ENCODE measurements at places on chromosomes 2 and 18.

GRCh38 chr2:43178602-43179542 lies 47.5 kb downstream of the ZFP36L2 start:
- no peaks in the 10 kb centered on the region for H3K36me3 ChIP-seq
- no peaks in the 10 kb centered on the region for H3K27me3 ChIP-seq
- H3K27ac ChIP-seq, result peak overlapping the region; percentile 68
- no peak overlapping the region for H3K4me3 ChIP-seq
- no peak for DNase-seq

GRCh38 chr2:153474876-153475435 lies 3.6 kb downstream of the RPRM start:
- DNase-seq, result no peak
- peaks cover 15% of the 10 kb centered on the region for H3K27me3 ChIP-seq
- H3K4me3 ChIP-seq, result no peak overlapping the region
- no peaks in the 10 kb centered on the region for H3K36me3 ChIP-seq
- peaks cover 20% of the 10 kb centered on the region for H3K4me1 ChIP-seq

GRCh38 chr2:25749676-25750075 lies 76.3 kb upstream of the DTNB start:
- H3K27me3 ChIP-seq, result no peaks in the 10 kb centered on the region
- DNase-seq, result no peak
- H3K4me3 ChIP-seq, result no peak overlapping the region
- H3K27ac ChIP-seq, result no peak overlapping the region

DNA sequence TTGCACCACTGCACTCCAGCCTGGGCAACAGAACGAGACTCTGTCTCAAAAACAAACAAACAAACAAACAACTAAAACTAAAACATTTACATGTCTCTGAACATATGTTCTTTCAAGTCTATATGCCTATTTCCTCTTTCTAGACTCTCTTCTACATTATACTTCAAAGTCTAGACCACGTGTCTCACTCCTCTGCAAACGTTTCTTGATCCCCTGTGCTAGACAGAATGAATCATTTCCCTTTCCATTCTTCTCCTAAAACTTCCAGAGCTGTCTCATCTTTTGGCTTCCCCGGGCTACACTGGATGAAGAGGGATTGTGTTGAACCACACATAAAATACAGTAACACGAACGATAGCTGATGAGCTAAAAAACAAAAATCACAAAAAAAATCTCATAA lies 67.1 kb downstream of the BAZ2B start:
- H3K4me1 ChIP-seq, result no peaks in the 10 kb centered on the region
- H3K4me3 ChIP-seq, result no peak overlapping the region
- H3K36me3 ChIP-seq, result no peaks in the 10 kb centered on the region
- no peaks in the 10 kb centered on the region for H3K27me3 ChIP-seq
- no peak for DNase-seq

GRCh38 chr2:47083886-47084687 lies 71.0 kb downstream of the STPG4 start:
- H3K27ac ChIP-seq, result no peak overlapping the region
- H3K4me1 ChIP-seq, result no peaks in the 10 kb centered on the region
- no peaks in the 10 kb centered on the region for H3K36me3 ChIP-seq
- no peak overlapping the region for H3K4me3 ChIP-seq
- no peak for DNase-seq

GRCh38 chr2:149098701-149099100 lies 60.2 kb downstream of the LYPD6B start:
- DNase-seq, result no peak
- H3K4me1 ChIP-seq, result no peaks in the 10 kb centered on the region
- H3K4me3 ChIP-seq, result no peak overlapping the region
- no peaks in the 10 kb centered on the region for H3K27me3 ChIP-seq
- no peaks in the 10 kb centered on the region for H3K36me3 ChIP-seq

DNA sequence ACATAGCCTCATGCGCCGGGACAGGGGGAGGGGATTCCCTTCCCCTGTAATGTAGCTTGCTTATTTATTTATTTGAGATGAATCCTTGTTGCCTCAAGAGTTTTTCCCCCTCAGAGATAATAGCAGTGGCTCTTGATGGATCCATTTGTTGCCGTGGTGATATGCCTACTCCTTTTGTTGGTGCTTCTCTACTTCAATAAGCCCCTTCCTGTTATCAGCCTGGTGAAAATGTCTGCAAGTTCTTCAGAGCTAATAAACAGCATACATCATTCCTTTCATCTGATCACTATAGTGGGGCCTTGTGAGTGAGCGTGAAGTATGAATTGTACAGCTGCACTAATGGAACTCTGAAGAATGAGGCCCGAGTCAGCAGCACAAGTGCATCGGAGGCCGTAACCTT lies 19.4 kb downstream of the FZD5 start:
- no peak for DNase-seq
- H3K27ac ChIP-seq, result no peak overlapping the region
- H3K4me3 ChIP-seq, result no peak overlapping the region

- DNase-seq, result no peak
- no peaks in the 10 kb centered on the region for H3K36me3 ChIP-seq
- peaks cover 21% of the 10 kb centered on the region for H3K27me3 ChIP-seq
Observed at GRCh38 chr2:66433945-66434678, 813 bp upstream of the MEIS1 start.

- H3K4me1 ChIP-seq, result no peaks in the 10 kb centered on the region
- no peak overlapping the region for H3K27ac ChIP-seq
Observed at GRCh38 chr2:226652983-226653765, 146.4 kb downstream of the IRS1 start.

- H3K27me3 ChIP-seq, result no peaks in the 10 kb centered on the region
- no peak overlapping the region for H3K4me3 ChIP-seq
- DNase-seq, result no peak
- no peaks in the 10 kb centered on the region for H3K4me1 ChIP-seq
- no peak overlapping the region for H3K27ac ChIP-seq
Observed at GRCh38 chr18:29594493-29594892, 1417.6 kb upstream of the CDH2 start.

- no peaks in the 10 kb centered on the region for H3K4me1 ChIP-seq
- no peak overlapping the region for H3K27ac ChIP-seq
- no peak for DNase-seq
- H3K36me3 ChIP-seq, result no peaks in the 10 kb centered on the region
- H3K4me3 ChIP-seq, result no peak overlapping the region
Observed at GRCh38 chr2:120606280-120606679, 129.4 kb upstream of the GLI2 start.

GRCh38 chr2:11697103-11697871 lies 27.3 kb upstream of the NTSR2 start:
- H3K4me3 ChIP-seq, result no peak overlapping the region
- H3K27me3 ChIP-seq, result no peaks in the 10 kb centered on the region
- H3K36me3 ChIP-seq, result no peaks in the 10 kb centered on the region
- no peaks in the 10 kb centered on the region for H3K4me1 ChIP-seq

DNA sequence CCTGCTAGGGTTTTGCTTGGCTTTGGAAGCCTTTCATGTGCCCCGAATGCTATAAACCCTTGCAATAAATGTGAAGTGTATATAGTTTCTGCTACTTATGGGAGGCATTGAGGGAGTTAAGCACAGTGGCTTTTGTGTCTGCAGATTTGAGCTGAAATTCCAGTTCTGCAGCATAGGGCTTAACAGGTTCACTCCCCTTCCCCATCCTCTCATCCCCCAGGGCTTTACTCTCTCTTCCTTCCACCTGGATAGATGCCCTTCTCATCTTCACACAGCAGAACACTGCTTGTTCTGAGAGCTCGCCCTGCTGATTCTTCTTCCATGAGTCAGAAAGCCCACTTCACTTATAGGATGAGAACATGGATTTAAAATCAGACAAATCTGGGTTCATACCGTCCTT lies 37.2 kb downstream of the SOX11 start:
- H3K4me1 ChIP-seq, result no peaks in the 10 kb centered on the region
- no peak for DNase-seq
- no peak overlapping the region for H3K4me3 ChIP-seq
- no peaks in the 10 kb centered on the region for H3K36me3 ChIP-seq

DNA sequence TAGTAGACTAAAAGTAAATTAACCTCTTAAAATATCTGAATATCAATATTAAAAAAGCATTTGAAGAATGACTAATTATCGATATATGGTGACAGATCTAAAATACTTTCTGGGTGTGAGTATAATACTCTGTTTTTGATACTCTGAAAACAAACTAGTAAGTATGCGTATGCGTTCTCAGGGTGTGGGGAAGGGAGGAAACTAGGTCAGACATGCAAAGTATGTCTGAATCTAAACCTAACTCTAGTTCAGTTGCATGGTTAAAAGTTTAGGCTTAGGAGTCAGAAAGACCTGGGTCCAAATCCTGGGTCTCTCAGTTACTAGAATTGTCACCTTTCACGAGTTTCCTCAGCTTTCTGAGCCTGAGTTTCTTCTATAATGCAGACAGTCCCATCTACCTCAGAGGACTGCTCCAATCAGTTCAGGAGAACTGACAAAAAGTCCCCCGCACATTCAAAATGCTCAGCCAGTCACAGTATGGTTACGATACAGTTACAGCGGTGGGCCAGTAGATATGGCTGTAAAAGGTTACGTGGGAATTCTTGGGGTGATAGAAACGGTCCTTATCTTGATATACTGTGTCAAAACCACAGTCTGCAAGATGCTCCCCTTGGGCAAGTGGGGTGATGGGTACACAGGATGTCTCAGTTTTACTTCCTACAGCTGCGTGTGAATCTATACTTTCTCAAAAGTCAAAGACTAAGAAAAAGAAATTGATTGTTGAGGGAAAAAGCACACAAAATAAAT lies 29.2 kb downstream of the UNC50 start:
- peak overlapping the region; percentile 70 for H3K27ac ChIP-seq
- H3K27me3 ChIP-seq, result no peaks in the 10 kb centered on the region
- H3K36me3 ChIP-seq, result peaks cover 70% of the 10 kb centered on the region
- DNase-seq, result peak; percentile 56
- H3K4me1 ChIP-seq, result peaks cover 25% of the 10 kb centered on the region

- H3K4me3 ChIP-seq, result no peak overlapping the region
- no peak for DNase-seq
- H3K27me3 ChIP-seq, result no peaks in the 10 kb centered on the region
- no peaks in the 10 kb centered on the region for H3K4me1 ChIP-seq
Observed at GRCh38 chr2:184336688-184337087, 261.6 kb upstream of the ZNF804A start.

DNA sequence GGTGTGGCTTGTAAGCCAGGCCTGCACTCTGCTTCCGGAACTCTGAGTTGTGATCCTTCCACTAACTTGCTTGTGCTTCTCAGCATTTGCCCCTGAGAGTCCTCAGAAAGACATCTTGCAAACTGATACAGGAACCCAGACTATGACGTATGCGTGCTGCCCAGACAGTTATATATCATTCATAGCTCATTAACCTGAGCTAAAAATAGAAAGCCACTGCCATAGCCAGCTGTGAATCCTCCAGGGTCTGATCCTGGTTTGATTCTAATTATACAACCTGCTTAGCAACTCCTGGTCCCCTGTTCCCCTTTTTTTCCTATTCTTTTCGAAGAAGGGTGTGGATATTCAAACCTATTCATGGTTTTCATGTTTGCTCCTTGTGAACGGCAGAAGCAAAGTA lies 63.7 kb downstream of the MARCHF4 start:
- DNase-seq, result no peak
- no peaks in the 10 kb centered on the region for H3K27me3 ChIP-seq
- no peaks in the 10 kb centered on the region for H3K36me3 ChIP-seq
- no peak overlapping the region for H3K4me3 ChIP-seq
- H3K4me1 ChIP-seq, result no peaks in the 10 kb centered on the region

- H3K4me3 ChIP-seq, result no peak overlapping the region
- no peak overlapping the region for H3K27ac ChIP-seq
- DNase-seq, result no peak
- peaks cover 49% of the 10 kb centered on the region for H3K36me3 ChIP-seq
- no peaks in the 10 kb centered on the region for H3K4me1 ChIP-seq
Observed at GRCh38 chr2:85547089-85547858, 8.3 kb downstream of the MAT2A start.

DNA sequence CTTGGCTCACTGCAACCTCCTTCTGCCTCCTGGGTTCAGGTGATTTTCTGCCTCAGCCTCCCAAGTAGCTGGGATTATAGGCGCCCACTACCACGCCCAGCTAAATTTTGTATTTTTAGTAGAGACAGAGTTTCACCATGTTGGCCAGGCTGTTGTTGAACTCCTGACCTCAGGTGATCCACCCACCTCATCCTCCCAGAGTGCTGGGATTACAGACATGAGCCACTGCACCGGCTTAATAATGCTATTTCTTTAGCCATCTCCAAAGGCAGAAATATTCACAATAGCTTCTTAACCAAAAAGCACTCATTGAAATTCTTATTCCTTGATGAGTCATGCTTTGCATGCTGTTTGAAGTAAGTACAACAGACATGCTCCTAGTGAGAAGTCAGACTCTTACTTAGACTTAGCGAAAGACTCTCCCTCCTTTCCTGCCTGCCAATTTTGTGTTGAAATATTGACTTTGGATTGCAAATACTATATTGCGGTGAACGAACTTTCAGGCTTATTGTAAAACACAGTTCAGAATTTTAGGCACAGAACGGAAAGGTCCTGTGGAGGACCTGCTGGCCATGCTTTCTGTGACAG lies 4.4 kb downstream of the ACTR3 start:
- no peak for DNase-seq
- H3K4me1 ChIP-seq, result peaks cover 46% of the 10 kb centered on the region
- H3K4me3 ChIP-seq, result peak overlapping the region; percentile 19
- H3K27me3 ChIP-seq, result no peaks in the 10 kb centered on the region

- H3K4me3 ChIP-seq, result no peak overlapping the region
- no peaks in the 10 kb centered on the region for H3K27me3 ChIP-seq
- DNase-seq, result no peak
- H3K27ac ChIP-seq, result no peak overlapping the region
- H3K36me3 ChIP-seq, result no peaks in the 10 kb centered on the region
Observed at GRCh38 chr18:31819106-31819924, 58.6 kb upstream of the SLC25A52 start.

DNA sequence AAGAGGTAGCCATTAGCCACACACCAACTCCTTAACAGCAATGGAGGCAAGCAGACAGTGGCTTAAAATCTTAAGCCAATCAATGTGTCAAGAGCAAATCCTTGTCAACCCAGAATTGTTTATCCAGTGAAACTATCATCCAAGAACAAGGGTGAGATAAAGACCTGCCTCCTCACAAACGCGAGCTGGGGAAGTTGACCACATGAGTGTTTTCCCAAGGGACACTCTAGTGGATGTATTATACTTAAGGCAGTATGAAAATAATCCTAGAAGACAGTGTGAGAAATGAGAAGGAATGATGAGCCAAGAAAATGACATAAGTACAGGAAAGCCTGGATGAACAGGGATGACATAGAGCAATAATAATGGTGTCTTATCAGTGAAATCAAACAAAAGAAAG lies 209.6 kb downstream of the TWIST2 start:
- peaks cover 70% of the 10 kb centered on the region for H3K36me3 ChIP-seq
- H3K4me1 ChIP-seq, result no peaks in the 10 kb centered on the region
- H3K27me3 ChIP-seq, result no peaks in the 10 kb centered on the region
- no peak overlapping the region for H3K4me3 ChIP-seq
- no peak for DNase-seq
- no peak overlapping the region for H3K27ac ChIP-seq

DNA sequence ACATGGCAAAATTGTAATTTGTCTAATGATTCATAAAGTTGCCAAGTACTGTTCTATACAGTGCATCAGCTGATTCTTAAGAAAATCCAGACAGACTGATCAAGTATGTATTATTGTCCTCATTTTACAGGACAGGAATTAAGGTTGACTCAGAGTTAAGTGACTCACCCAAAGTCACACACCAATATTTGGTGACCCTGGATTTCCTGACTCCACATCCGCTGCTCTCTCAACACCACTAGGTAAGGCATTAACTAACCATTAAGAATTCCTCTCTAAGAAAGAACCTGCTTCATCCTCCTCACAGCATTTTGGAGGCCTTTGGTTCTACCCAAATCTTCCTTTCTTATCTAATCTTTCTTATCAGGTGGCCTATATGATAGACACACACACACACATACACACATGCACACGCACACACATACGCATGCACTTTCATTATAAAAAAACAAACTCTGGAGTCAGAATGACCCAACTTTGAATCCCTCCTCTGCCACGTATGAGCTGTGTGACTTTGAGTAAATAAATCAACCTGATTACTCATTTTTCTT lies 150.8 kb downstream of the ANKRD44 start:
- DNase-seq, result peak; percentile 8
- H3K36me3 ChIP-seq, result peaks cover 3% of the 10 kb centered on the region
- H3K4me3 ChIP-seq, result no peak overlapping the region
- H3K27me3 ChIP-seq, result no peaks in the 10 kb centered on the region
